ENCODE measurements at places on chromosomes 1 and 21. TPM values are rescaled to one million over a fixed set of nuclear protein-coding genes. Genes with fewer than 3 reads are reported as not detected.

Gene KLF17
- 0.19 TPM for total RNA-seq

Gene CCDC185
- not detected for total RNA-seq

Gene FTCD
- 0.28 TPM for total RNA-seq

Gene ZNF648
- total RNA-seq: not detected

Gene CCDC30
- 1.4 TPM for total RNA-seq

Gene CORT
- not detected for total RNA-seq

Gene CAMK2N1
- total RNA-seq: 8.6 TPM

Gene AADACL4
- not detected for total RNA-seq

Gene NPHS2
- total RNA-seq: not detected

Gene DVL1
- total RNA-seq: 86.0 TPM

Gene PRRX1
- total RNA-seq: 101 TPM

Gene RORC
- not detected for total RNA-seq

Gene TMEM79
- total RNA-seq: 1.3 TPM

Gene ARL8A
- 28.2 TPM for total RNA-seq

Gene SHISAL2A
- not detected for total RNA-seq

Gene KLHL21
- total RNA-seq: 76.5 TPM

Gene KAZN
- 3.4 TPM for total RNA-seq

Gene FCGR2B
- not detected for total RNA-seq

Gene FABP3
- 2.7 TPM for total RNA-seq

Gene CFAP74
- total RNA-seq: not detected

Gene RGSL1
- not detected for total RNA-seq

Gene SLC44A5
- 0.38 TPM for total RNA-seq

Gene OR10T2
- not detected for total RNA-seq

Gene F13B
- under 0.01 TPM for total RNA-seq

Gene CBR1
- 104 TPM for total RNA-seq

Gene WARS2
- 12.5 TPM for total RNA-seq

Gene CRB1
- total RNA-seq: under 0.01 TPM

Gene WDR26
- 38.5 TPM for total RNA-seq

Gene ATF3
- total RNA-seq: 14.9 TPM

Gene IGSF3
- total RNA-seq: 0.85 TPM

Gene HSD3B2
- total RNA-seq: not detected

Gene CHI3L1
- 5.4 TPM for total RNA-seq

Gene FAM163A
- total RNA-seq: not detected

Gene TMEM82
- total RNA-seq: not detected

Gene HAO2
- total RNA-seq: not detected
